ENCODE measurements at places on chromosomes 13 and 19.

GRCh38 chr13:101026736-101027398 is 352.3 kb upstream of the TMTC4 start:
- DNase-seq, result no peak

- no peak for DNase-seq
These were observed 130.8 kb downstream of the KL start for GRCh38 chr13:33146843-33147611.

DNA sequence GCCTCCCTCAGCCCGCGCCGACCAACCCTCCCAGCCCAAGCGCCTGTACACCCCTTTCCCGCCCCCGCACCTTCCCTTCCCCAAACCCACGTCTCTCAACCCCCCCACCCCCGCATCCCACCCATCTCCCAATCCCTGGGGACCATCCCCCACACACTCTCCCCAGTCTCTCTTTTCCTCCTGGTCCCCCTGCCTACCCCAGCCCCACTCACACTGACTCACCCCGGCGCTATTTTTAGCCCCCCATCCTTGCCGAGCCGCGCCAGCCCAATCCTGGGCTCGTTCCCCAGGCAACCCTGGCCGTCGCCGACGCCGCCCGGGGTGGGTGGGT is 11.7 kb downstream of the CIC start:
- DNase-seq, result no peak

DNA sequence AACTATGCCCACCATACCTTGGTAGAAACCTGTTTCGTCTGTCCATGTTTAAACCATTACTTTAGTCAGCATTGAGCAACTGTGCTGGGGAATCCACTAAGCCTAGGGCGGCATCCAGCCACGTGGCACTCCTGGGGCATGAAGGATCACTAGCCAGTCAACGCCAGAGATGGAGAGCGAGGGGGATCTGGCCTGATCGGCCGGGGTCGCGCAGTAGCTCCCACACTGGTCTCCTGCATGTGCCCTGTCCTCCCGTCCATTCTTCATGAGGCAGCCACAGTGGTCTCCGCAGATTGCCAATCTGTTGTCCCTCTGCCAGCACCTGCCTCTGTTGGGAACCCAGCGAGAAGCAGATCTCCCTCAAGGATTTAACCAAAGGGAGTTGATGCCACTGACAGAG is 109.4 kb downstream of the DPF1 start:
- DNase-seq, result no peak

DNA sequence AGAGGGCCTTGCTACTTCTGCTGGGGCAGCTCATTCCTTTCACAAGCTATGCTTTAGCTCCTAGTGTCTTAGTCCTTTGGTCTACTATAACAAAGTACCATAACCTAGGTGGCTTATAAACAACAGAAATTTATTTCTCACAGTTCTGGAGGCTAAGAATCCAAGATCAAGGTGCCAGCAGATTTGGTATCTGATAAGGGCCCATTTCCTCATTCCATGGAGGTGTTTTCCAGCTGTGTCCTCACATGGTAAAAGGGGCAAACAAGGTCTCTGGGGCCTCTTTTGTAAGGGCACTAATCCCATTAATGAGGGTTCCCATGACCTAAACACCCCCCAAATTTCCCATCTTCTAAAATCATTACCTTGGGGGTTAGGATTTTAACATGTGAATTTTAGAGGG is 57.9 kb upstream of the LRCH1 start:
- no peak for DNase-seq

GRCh38 chr19:29271341-29271740 is 58.4 kb upstream of the UQCRFS1 start:
- no peak for DNase-seq

- no peak for DNase-seq
These were observed 14.0 kb upstream of the GGACT start for GRCh38 chr13:100602493-100603111.

GRCh38 chr13:94309576-94309975 is 169.9 kb downstream of the DCT start:
- no peak for DNase-seq

- no peak for DNase-seq
These were observed 687.1 kb upstream of the SLITRK1 start for GRCh38 chr13:84569366-84569765.

DNA sequence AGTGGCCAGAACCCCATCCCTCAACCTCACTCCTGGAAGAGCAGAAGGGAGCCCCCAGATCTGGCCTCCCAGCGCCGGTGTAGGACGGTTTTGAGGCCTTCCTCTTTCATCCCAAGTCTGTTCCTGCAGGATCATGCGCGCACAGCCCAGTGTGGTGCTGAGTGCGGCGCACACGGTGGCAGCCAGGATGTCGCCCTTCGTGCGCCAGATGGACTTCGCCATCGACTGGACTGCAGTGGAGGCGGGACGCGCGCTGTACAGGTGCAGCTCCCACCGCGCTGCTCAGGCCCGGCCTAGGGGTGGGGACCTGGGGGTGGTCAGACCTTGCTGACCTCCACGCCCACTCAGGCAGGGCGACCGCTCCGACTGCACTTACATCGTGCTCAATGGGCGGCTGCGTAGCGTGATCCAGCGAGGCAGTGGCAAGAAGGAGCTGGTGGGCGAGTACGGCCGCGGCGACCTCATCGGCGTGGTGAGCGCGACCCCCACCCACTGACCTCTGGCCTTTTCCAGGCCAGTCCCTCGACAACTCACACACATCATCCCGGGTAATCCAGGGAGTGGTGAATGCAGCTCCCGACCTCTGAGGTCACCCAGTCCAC is 14.8 kb downstream of the PNPLA6 start:
- DNase-seq, result no peak

GRCh38 chr19:55614711-55615542 is 9.4 kb downstream of the ZNF784 start:
- no peak for DNase-seq

- DNase-seq, result no peak
These were observed 79.3 kb downstream of the CRYL1 start for GRCh38 chr13:20446405-20446804.

- no peak for DNase-seq
These were observed 8.6 kb downstream of the TLE2 start for GRCh38 chr19:3020321-3020960.

Measured in Calu3 (cell line).